ENCODE measurements at places on chromosomes 6 and 20.

DNA sequence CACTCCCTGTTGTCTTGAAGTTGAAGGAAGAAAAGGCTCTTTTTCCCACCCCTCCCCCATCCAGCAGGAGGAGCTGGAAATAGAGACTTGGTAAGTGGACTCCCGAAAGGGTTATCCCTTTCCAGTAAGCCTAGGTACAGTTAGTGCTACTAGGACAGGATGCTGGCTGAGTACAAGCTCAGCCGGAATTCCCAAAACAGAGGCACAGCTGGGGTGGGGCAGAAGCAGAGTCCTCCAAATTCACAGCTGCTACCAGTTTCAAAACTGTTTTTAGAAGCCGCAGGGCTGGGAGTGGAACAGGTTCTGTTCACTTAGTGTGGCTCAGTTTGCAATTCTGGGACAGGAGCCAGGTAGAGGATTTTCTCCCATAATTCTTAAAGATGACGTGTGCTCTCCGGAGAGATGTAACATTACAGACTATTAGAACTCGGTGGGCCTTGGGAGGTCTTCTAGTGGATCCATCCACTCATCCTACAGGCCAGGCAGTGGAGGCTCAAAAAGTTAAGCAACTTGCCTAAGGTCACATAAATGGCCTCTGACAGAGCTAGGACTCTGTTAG lies 19.0 kb upstream of the UTRN start:
- no peak for DNase-seq

DNA sequence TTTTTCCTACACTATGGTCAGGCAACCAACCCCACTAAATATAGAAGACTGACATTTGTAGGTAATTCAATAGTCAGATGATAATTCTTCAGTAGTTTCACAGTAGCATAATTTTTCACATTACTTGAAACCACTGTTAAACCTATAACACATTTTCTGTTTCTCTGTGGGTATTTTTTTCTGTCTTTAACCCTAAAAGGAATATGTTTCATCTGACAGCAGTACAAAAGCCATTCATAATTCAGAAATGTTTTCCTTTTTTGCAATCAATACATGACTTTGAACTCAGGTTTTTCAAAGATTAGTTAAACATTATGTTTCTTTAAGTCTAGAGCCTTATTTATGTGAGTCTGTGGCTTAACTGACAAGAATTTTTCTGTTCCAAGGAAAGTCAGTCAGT lies 128.6 kb upstream of the RUNX2 start:
- DNase-seq = no peak

- DNase-seq = no peak
Measured at GRCh38 chr6:130303431-130303830, 62.4 kb upstream of the TMEM200A start.

GRCh38 chr6:34381081-34381480 lies 11.4 kb downstream of the NUDT3 start:
- DNase-seq = no peak

GRCh38 chr6:123745895-123746294 lies 57.8 kb upstream of the NKAIN2 start:
- DNase-seq = no peak

DNA sequence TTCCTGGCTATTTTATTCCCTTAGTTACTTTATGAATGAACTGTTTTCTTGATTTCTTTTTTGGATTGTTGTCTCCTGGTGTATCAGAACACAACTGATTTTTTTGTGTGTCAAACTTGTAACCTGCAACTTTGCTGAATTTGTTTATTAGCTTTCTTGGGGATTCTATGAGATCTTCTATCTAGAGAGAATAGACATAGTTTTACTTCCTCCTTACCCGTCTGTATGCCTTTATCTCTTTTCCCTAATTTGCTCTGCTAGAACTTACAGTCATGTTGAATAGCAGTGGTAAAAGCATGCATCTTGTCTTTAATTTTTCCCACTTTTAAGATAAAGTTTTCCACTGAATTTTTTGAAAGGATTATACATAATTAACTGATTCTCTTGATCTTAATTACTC lies 13.2 kb downstream of the RNF146 start:
- DNase-seq = no peak

DNA sequence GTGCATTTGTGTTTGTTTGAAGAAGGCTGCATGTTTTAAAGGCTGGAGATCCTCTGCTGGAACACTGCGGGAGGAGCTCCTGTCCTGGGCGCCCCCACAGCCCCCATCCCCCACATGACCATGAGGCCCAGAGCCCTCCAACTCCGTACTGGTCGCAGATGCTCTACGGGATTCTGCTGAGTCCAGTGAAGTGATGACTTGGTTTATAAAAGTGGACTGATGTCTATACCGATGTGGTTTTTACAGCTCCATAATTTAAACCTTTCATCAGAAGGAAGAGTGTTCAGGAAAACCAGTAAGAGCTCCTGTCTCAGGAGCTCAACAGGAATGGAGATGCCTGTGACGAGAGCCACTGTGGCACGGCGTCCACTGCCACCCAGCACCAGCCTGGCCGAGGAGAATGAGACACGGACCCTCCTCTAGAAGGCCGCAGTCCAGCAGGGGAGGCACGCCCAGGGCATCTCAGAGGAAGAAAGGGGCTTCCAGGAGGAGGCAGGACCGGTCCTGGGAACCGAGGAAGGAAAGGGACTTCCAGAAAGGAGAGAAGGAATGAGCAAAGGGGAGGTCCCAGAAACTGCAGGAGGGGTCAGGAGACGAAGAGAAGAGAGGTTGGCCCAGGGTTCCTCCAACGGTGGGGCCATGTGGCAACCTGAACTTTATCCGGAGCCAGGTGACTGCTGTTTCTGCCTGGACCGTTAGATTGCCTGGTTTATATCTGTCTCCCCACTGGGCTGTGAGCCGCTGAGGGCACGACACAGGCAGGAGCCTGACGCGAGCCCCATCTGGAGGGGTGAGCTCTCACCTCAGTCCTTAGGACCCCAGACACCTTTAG lies 26.9 kb downstream of the BFSP1 start:
- DNase-seq = no peak

DNA sequence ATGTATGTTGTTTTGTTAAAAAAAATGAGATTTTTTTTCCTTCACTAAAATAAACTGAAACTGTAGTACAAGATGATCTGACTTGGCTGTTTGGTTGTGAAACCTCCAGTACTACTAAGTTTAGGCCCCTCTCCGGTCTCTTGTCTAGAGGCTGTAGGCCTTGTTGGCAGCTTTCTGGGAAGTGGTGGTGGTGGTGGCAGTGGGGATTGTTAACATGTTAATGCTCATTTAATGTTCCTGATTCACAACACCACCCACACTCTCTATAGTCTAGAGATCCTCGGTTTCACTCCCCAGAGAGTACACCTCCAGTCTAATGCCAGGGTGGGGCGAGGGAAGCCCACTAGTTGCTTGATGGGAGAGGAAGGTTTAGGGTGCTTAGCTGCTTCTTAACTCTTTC lies 24.1 kb downstream of the STK4 start:
- no peak for DNase-seq

- no peak for DNase-seq
Measured at GRCh38 chr6:146819596-146820320, 221.0 kb downstream of the ADGB start.

GRCh38 chr20:37385659-37386504 lies 39.9 kb downstream of the SRC start:
- no peak for DNase-seq

GRCh38 chr6:56860475-56860874 lies 94.4 kb upstream of the BEND6 start:
- no peak for DNase-seq

- no peak for DNase-seq
Measured at GRCh38 chr6:17354700-17355403, 38.5 kb upstream of the CAP2 start.

- DNase-seq = no peak
Measured at GRCh38 chr6:33192105-33192646, at the start of gene COL11A2. COL11A2 (minus strand) TSS chr6:33192467; CDS start chr6:33192240, 227 bp downstream.

GRCh38 chr6:165222315-165223025 lies 86.9 kb downstream of the C6orf118 start:
- DNase-seq = no peak

- DNase-seq = no peak
Measured at GRCh38 chr6:39476151-39476550, 153.6 kb upstream of the KCNK16 start.

DNA sequence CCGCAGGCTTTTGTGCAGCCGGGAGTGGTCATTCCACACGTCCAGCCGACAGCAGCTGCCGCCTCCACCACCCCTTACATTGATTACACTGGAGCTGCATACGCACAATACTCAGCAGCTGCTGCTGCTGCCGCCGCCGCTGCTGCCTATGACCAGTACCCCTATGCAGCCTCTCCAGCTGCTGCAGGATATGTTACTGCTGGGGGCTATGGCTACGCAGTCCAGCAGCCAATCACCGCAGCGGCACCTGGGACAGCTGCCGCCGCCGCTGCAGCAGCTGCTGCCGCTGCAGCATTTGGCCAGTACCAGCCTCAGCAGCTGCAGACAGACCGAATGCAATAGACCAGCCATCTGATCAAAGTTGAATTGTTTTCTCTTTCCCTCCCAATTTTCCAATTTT lies 10.6 kb downstream of the RBM24 start:
- DNase-seq = no peak

DNA sequence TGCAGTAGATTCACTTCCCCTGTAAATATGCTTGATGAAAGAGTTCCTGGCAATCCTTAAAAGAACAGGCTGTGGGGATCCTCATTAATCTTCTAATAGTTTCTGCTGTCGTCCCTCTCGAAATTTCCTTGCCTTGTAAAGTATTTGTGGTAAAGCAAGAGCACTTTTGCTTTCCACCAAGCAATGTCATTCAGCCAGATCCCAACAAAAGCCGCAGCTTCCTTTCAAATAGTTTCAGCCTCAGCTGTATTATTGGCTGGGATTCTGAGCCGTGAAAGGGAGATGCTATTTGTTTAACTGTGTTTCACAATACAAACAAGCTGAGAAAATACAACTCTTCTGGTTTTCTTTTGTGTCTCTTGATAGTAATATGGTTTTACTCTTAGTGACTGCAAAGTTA lies 48.9 kb upstream of the EPHA7 start:
- no peak for DNase-seq

DNA sequence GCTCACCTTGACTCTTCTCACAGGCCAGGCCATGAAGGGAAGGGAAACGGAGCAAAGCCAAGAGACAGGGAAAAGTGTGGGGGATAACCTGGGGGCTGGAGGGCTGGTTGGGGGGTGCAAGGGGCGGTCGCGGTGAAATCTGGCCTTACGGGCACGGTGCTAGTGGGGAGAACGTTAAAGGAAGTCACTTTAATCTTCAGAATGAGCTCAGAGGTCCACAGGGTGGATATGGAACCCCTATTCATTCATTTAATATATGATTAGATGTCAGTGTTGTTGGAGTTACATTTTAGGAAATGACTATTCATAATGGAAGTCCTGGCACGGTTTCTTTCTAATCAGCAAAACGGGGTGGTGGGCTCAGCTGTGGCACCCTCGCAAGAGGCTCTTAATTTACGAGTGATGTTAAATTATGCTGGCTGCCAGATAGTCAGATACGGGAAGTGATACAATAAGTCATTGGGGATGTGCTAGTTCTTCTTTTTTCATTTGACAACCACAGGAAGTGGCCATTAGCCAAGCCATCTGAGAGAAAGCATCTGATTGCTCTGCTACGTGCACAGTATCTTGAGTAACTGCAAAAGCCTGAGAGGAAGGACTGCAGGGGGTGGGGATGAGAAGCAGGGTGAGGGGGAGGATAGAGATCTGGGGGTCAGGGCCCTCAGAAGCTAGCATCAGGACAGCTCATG lies 253.0 kb downstream of the QKI start:
- no peak for DNase-seq

GRCh38 chr6:110658631-110659211 lies 156.5 kb downstream of the CDK19 start:
- no peak for DNase-seq

DNA sequence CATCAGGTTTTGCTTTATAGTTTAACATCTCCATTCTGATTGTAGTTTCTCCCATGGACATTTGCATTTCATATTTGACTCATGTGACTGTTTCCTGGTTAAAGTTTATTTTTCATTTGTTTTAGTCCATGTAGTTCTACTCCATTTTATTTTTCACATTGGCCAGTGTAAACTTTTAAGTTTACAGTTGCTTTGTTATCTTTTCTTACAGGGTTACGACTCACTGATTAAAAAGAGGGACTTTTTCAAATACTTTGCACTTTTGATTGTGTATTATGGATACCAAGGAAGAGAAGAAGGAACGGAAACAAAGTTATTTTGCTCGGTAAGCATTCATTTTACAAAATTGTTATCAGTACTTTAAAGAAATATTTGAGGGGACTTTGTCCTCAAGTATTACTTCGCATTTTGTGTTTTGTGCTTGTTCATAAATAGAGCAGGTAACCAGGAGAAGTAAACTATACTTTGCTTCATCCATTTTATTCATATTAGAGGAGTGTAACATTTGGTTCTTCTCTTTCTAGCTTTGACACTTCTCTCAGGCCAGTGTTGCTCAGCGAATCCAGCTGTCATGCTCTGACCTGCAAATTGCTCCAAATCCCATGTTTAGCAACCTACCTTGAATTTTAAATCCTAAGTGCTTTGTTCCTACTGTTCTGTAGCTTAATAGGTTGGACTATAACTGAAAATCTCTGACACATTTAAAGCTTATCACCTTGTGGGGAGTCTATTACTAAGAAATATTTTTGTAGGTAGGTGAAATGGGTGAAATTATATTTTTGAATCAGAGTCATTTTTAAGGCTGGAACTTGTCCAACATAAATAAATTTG lies 24.5 kb downstream of the NCOA7 start:
- DNase-seq = no peak

- DNase-seq = no peak
Measured at GRCh38 chr20:20796766-20797440, 84.5 kb upstream of the RALGAPA2 start.

DNA sequence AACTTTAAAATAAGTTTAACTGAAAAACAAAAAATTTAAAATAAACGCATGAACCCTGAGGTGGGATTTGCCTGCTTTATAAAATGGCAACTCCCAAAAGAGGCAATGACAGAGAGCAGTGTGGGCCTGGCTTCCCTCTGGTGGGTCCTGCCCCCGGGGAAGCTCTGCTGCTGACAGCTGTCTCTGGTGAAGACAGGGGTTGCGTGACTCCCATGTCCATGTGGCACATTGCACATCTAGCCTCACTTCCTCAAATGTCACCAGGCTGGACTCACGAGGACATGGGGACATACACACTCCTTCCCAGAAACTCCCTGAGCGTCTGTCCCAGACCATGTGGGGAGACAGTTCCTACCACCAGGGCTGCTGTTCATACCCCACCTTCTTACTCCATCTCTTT lies 66.2 kb downstream of the ABHD12 start:
- DNase-seq = no peak

DNA sequence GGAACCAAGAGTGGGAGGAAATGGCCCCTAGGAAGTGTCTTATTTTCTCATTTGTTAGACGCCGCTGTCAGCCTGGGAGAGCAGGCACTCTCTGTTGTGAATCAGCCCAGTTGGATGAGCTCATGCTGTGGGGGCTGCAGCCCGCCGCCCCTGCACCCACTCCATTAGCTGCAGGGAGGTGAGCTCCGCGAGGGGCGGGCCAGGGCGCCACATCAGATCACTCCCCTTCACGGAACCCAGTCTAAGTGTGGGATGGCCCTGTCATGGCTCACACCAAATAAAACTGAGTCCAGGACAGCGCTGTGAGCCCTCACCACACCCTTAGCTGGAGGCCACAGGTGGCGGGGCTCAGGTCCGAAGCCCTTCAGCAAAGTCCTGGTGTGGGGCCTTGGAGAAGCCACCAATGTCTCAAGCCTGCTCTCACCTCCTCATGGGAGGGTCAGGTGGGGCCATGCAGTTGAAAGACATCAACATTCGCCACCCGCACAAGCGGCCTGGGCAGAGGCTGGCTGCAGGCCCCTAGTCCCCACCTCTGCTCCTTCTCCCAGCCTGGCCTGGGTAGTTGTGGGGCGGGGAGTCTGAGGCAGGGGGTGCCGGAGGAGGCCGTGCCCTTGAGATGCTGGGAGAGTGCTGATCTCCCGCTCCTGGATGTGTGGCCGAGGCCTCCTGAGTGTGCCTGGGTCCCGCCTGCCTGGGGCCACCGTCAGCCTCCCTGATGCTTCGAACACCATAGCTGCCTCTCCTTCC lies 66.2 kb upstream of the SLCO4A1 start:
- no peak for DNase-seq
